Endothelial cell of umbilical vein (primary cell): ENCODE measurements at places on chromosomes 2 and 18. TPM values are rescaled to one million over a fixed set of nuclear protein-coding genes. Genes with fewer than 3 reads are reported as not detected.

DNA sequence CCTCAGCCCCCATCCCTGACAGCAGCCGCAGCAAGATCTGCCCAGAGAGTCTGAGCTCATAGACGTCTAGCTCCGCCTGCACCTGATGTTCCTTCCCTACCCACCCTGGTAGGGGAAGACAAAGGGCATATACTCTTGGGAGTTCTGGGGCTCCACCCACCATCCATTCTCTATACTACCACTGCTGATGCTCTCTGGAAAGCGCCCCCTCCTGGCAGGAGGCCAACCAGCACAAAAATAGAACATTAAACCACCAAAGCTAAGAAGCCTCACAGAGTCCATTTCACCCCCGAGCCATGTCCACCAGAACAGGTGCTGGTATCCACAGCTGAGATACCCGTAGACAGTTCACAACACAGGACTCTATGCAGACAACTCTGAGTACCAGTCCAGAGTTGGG lies 662.6 kb upstream of the FAM98A start:
- DNase-seq, result no peak

DNA sequence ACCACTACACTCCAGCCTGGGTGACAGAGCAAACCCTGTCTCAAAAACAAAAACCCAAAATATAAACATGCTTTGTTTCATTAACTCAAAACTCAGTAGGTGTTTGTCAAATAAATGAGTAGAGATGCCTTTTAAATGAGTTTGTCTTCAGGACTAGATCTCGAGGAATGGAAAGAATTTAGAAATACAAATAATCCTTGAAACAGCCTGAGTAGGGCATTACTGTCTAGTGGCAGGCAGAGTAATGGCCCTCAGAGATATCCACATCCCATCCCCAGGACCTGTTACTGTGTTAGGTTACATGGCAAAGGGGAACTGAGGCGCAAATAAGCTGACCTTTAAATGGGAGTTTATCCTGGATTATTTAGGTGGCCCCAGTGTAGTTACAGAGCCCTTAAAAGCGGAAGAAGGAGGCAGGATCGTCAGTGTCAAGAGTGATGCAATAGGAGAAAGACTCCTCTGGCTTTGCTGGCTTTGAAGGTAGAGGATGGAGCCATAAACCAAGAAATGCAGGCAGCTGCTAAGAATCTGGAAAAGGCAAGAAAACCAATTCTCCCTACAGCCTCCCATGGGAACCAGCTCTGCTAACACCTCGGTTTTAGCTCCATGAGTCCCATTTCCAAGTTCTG lies 63.0 kb downstream of the CABLES1 start:
- DNase-seq, result no peak

GRCh38 chr2:24454294-24454693 lies 36.8 kb upstream of the NCOA1 start:
- no peak for DNase-seq

- DNase-seq, result no peak
Measured at GRCh38 chr2:238081150-238081549, 19.0 kb upstream of the ESPNL start.

Gene FLACC1
- total RNA-seq, result 1.4 TPM in 2 replicates

Gene LOXHD1
- total RNA-seq, result not detected in 2 replicates

GRCh38 chr2:69667805-69668382 lies 24.4 kb upstream of the AAK1 start:
- DNase-seq, result peak; percentile 88

DNA sequence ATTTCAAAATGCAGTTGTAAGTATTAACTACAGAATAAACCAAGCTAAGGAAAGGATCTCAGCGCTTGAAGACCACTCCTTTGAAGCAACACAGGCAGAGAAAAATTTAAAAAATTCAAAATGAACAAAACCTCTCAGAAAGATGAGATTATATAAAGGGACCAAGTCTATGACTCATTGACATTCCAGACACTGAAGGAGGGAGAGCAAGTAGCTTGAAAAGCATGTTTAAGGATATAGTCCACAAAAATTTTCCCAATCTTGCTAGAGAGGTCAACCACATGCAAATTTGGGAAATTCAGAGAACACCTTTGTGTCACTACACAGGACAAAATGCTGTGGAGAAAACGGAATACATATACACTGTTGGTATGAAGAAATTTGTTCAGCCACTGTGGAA lies 112.6 kb upstream of the MC4R start:
- no peak for DNase-seq

DNA sequence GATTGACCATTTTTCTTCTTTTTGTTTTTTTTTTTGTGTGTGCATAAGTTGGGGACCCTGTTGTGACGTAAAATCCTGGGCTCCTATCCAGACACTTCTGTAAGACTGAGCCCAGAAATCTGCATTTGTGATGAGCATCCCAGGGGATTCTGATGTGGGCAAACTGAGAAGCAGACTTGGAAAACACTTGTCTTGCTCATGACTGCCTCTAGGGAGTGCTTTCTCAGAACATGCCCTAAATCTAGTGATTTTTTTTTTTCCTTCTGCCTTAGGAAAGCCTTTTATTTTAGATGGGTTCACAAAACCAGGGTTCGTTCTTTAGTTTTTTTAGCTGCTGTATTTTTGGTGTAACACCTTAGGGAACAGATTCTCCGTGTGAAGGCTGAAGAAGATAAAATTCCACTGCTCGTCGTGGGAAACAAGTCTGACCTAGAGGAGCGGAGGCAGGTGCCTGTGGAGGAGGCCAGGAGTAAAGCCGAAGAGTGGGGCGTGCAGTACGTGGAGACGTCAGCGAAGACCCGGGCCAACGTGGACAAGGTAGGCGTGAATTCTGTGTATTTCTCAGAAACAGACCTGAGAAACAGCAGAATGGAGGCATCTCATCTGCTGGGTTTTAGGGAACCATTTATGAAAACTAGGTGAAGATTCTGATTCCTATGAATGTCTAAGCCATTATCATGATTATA lies 36.7 kb downstream of the RALB start:
- DNase-seq, result no peak

- no peak for DNase-seq
Measured at GRCh38 chr2:74708296-74708695, 54.2 kb downstream of the SEMA4F start.

GRCh38 chr2:157842106-157842879 lies 33.8 kb downstream of the ACVR1 start:
- DNase-seq, result no peak

Gene SNORC
- 2.6 and 4.0 TPM in 2 replicates for total RNA-seq
